SK-N-SH treated with all-trans-retinoic acid at 6 μM for 48 hours (cell line): ENCODE measurements at places on chromosomes 1 and 21.
A peak's percentile ranks its signal among the peaks of the same experiment; 100 is the strongest.

DNA sequence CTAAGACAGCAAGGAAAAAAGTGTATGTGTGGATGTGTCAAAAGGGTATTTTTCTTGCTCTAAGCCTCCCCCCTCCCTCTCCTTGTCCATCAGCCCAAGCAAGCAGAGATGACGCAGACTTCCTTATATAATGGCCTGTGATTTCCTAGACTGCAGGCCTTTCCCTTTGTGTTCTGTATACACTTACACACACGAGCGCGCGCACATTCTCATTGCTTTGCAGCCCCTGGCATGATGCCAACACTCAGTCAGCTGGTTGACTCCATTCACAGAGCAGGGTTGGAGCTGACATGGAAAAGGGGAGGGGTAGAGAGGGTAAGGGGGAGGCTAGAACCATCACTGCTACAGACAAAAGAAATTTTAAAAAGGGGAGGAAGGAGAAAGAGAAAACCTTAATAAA, 41.8 kb downstream of the GATAD2B start:
- ATAC-seq = peak; percentile 98

DNA sequence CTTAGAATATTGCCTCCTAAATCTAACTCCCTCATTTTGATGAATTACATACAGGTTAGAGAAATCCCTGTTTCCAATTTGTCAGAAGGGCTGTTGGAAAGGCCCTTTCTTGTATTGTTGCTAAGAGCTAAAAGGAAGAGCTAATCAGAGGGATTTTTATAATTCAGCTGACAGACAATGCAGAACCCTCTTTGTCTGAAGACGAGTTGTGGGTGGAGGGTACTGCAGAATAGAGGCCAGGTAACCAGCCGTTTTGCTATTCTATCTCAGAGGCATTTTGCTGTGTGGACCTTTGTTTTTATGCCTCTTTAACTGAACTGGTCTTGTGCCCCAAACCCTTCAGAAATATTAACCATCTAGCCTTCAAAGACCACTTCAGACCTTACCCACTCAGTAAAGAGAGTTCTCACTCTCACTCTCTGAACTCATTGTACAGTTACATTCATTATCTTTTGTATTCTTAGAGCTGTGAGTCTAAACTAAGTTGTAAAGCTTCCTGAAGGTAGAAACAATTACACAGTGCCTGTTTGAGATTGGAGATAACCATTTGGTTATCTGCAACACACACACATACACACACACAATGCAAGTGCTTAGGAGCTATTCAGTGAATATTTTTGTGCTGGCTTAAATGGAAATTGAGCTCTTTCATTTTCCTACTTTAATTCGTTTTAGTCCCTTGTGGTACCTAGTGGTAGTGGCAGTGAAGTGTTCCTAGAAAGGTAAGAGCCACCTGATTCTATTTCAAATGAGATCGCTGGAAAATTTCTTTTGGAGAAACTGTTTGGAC, 19.7 kb downstream of the KPNA6 start:
- ATAC-seq = no peak

- no peak for ATAC-seq
These were observed 131.5 kb upstream of the TMEM51 start for GRCh38 chr1:15022048-15022447.

DNA sequence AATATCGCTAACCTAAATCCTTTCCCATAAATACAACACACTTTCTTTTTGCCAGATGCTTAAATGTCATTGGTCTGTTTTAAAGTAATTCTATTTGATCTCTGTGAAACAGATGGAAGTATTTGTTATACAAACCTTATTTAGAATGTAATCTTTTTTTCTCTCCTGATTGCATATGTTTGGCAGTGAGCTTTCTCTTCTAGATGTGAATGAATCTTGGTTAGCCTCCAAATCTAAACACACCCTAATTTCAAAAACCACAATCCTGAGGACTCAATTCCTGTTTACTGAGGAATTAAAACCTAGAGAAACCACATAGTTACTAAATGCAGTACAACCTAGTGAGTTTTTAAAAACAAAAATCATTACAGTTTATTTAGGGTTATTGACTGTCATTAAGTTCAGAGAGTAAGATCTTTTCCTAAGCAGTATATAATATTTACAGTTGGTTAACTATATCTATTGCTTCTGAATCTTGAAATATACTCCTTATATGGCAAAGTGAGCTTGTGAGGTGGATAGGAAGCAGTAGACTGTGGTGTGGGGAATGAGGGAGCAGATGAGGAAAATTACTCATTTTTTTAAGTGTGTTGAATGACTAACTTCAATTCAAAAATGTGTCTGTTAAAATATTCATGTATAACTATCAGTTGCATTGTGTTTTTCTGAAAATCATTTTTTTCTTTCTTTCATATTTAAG, 218.7 kb downstream of the FMN2 start:
- ATAC-seq = peak; percentile 49

GRCh38 chr1:206579747-206580437, 32.4 kb downstream of the EIF2D start:
- ATAC-seq = peak; percentile 17; the same call in 2 of the 3 replicates

GRCh38 chr1:62436039-62436465, 797 bp upstream of the USP1 start:
- peak; percentile 86 for ATAC-seq

DNA sequence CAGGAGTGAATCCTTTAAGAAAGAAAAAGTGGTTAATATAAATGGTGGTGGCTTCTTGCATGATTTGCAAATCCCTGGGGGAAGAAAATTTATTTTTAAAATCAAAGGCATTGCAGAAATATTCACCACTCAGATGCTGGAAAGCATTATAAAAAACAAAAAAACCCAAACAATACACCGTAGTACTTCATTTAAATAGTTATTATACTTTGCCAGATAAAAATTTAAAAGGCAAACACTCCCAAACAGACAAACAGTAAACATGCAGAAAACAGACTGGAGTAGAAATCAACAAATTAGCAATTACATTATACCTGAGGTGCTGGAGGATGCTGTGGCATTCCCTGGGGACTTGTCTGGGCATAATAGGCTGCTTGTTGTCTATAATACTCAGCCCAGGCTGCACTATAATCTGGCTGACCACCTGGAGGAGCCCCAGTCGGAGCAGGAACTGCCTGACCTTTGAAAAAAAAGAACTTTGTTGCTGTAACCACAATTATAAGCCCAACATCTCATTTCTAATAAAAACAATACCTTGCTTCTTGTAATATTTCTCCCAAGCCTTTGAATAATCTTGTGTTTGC, 29.9 kb downstream of the FUBP1 start:
- peak; percentile 83 for ATAC-seq

DNA sequence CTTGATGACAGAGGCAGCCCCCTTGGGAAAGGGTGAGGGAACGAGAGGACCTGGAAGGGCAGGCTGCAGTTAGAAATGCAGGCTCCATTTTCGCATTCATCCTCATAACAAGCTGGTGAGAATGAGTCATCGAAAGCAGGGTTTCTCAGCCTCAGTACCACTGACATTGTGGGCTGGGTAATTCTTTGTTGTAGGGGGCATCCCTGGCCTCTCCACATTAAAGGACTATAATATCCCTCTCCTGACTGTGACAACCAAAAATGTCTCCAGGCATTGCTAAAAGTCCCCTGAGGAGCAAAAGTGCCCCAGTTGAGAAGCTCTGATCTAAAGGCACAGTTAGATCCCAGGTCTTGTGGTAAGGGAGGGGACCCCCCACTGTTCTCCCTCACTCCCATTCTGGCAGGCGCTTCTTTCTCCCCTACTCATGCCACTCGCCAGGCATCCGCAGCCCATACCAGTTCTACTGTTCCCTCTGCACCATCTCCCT, 20.4 kb downstream of the KCNN3 start:
- no peak for ATAC-seq

GRCh38 chr21:35538386-35538785, 489.3 kb upstream of the RUNX1 start:
- ATAC-seq = no peak

- ATAC-seq = no peak; the same call in 2 of the 3 replicates
These were observed 69.8 kb upstream of the SSBP3 start for GRCh38 chr1:54475946-54476516.

- peak; percentile 77 for ATAC-seq
These were observed 118.5 kb upstream of the NGF start for GRCh38 chr1:115456441-115456961.

DNA sequence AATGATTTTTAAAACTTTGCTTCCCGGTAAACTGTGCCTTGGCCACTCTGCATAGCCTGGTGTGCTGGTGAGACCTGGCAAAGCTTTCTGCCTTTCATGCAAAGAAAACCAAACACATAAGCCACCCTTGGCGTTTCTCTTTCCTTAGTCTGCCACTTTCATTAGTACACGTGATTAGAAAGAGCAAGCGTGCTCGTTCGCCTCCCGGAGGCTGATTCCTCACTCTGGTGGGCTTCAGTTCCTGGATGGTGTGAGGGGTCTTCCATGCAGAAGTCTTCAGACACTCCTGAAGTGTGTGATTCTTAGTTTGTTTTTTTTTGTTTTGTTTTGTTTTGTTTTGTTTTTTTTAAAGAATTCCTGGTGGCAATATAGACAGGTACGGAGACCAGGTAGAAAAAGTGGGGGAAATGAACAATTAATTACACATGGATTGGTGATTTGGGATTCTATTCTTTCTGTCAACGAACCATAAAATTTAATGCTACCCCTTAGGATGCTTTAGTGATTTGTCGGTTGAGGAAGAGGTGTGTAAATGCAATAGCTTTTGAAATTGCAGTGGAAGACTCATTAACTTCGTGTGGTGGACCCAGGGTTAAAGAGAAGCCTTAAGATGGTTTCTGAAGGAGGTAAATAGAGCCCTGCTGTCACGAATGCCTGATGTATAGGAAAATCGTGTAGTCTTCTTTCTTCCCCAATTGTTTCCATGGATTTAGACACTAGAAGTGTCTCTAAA, 2.1 kb downstream of the GALNT2 start:
- peak; percentile 5 for ATAC-seq

DNA sequence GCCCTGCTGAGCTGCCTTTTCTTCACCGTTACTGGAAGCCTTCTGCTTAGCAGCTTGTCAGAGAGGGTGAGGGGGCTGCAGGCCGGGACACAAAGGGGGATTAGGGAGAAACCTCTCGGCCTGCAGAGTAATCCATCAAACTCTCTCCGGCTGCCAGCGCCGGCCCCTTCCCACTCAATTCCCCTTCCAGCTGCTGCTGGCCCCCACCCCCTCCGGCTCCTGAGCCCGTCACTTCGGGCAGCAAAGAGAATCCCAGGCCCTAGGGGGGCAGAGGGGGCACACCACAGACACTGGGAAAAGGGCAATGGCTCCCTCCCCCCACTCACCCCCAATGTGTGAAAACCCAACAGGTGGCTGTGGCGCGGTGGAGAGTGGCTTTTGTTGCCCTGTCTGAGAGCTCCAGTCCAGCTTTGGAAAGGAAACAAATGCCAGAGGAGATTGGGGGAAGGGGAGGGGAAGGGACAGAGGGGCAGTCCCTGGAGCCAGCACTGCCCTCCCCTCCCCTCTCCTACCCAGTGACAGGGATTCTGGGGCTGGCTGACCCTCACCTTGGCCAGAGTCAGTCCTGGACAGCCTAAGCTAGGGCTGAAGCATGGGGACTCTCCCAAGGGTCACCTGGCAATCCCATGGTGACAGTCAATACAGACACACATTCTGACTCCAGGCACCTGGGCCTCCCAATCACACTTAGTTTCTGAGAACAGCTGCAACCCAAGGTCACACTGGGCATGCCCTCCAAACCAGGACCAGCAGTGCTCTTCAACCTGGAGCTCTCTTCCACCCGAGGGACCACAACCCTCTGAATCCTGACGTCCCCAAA, 9.5 kb downstream of the SLC45A3 start:
- ATAC-seq = no peak

DNA sequence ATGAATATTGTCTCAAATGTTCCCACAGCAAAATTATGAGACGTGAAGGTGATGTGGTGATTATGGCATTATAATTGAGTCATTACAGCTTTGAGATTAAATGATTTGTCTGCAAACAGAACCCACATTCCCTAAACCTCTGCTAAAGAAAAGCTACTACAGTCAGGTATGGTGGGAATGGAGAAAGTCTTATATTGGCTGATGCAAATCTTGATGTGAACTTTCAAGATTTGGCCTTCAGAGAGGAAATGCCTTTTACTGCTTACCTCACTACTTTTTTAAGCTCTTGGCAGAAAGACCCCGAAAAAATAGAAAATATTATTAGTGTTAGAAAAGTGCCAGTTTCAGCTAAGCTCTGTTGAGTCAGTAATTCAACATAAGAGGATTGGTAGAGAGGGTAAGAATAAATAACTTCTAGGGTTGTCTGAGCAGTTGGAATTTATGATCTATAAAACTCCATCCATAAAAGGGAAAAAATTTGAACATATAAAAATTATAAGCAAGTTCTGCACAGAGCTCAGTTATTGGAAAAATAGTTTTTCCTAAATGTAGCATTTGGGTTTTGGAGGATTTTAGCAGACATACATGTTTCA, 47.8 kb upstream of the RGS5 start:
- no peak for ATAC-seq

DNA sequence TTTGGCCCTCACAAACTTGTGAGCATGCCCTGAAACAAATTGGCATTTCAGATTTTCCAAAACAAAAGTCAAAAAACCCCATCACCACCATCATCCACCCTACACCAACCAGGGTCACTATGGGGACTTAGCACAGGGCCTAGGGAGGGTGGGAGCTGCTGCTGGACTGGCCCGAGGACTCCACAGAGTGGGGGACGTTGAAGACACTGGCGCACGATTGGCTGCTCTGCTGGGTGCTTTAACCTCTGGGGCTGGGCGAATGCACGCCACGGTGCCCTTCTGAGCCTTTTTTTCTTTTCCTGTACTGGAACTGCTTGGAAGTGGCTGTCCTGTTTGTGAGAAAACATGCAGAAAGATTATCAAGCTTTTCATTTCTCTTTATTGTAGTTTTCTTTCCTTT, 92.8 kb downstream of the CD247 start:
- ATAC-seq = no peak

- no peak for ATAC-seq
These were observed 25.9 kb downstream of the ATG4C start for GRCh38 chr1:62809788-62810187.

- no peak for ATAC-seq
These were observed 546 bp downstream of the SKI start for GRCh38 chr1:2228694-2229036.
